ENCODE measurements at places on chromosomes 12 and 14. TPM values are rescaled to one million over a fixed set of nuclear protein-coding genes. Genes with fewer than 3 reads are reported as not detected.

The RXYLT1 gene
- total RNA-seq = 13.5 TPM

The CBLN3 gene
- 4.7 TPM for total RNA-seq

The KCNA5 gene
- not detected for total RNA-seq

The TGM1 gene
- 0.64 TPM for total RNA-seq

The CMTM5 gene
- total RNA-seq = not detected

The KCNA1 gene
- total RNA-seq = not detected

The LRP6 gene
- total RNA-seq = 29.3 TPM

The LRRC10 gene
- total RNA-seq = not detected

The IGF1 gene
- total RNA-seq = 0.39 TPM

The ARHGDIB gene
- total RNA-seq = 438 TPM

The ABHD12B gene
- total RNA-seq = not detected

The NOXRED1 gene
- total RNA-seq = not detected

The IAPP gene
- total RNA-seq = not detected

The MAP1LC3B2 gene
- 0.82 TPM for total RNA-seq

The KRT80 gene
- total RNA-seq = 1.5 TPM

The COCH gene
- 1.8 TPM for total RNA-seq

The INHBC gene
- not detected for total RNA-seq

The IFNG-AS1 gene
- total RNA-seq = not detected

The CYP27B1 gene
- total RNA-seq = 1.1 TPM
